Activated CD4-positive, CD25-positive, alpha-beta regulatory T cell treated with anti-CD3 and anti-CD28 coated beads, Interleukin-2, amount 50 U/mL, for 72 hours (primary cell): ENCODE measurements at places on chromosomes 3 and 15.

GRCh38 chr3:125591116-125591760, 4.1 kb downstream of the OSBPL11 start:
- DNase-seq: no peak

GRCh38 chr15:97978401-97979139, 18.1 kb downstream of the ARRDC4 start:
- DNase-seq: no peak

DNA sequence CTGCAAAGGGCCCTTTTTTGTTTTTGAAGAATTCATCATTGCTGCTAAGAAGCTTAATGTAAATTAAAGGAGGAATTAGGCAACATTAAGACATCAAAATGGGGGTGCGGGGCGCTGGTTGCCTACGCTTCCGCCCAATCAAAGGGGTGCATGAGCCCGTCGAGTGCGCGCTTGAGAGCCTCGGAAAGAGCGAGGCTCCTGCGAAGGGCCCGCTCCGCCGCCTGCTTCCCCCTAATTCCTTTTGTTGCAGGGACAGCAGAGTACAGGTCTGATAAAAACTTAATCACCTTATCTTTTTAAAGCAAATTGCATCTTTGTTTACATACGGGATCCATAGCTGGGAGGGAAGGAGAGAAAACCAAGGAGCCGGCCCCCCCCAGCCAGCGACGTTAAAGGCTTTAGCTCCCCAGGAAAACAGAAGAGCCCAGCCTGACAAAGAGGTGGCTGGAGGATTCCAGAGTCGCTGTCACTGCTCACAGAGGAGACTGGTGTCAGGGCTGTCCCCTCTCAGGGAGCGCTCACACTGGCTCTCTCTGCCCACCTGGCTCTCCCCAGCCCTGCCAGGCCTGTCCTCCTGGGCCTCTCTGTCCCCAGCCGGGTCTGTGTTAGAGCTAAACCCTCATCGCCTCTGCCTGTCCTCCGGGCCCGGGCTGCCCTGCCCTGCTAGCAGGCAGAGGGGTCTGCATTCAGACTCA, 67.3 kb downstream of the DNAJB8 start:
- no peak for DNase-seq

GRCh38 chr15:60091157-60091556, 87.0 kb downstream of the FOXB1 start:
- DNase-seq: no peak

GRCh38 chr3:65974509-65974908, 64.2 kb downstream of the MAGI1 start:
- DNase-seq: no peak

- no peak for DNase-seq
These were observed 495.3 kb upstream of the ARPP21 start for GRCh38 chr3:35144011-35144410.

- no peak for DNase-seq
These were observed 82.7 kb downstream of the CD47 start for GRCh38 chr3:108008106-108008505.

DNA sequence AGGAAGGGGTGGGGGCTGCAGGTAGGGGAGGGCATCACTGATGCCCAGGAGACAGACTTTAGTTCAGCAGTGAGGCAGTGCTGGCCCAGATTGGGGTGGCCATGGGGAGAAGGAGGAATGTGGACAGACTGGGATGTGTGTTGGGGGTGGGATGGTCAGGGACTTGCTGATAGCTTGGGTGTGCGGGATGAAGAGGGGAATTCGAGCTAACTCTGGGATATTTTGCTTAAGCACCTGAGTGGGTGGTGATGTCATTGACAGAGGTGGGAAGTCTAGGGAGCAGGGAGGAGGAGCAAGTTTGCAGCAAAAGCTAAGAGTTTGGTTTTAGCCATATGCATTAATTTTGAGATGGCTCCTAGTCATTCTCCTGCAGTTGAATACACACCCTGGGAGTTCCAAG, 207.5 kb downstream of the RPLP1 start:
- no peak for DNase-seq

DNA sequence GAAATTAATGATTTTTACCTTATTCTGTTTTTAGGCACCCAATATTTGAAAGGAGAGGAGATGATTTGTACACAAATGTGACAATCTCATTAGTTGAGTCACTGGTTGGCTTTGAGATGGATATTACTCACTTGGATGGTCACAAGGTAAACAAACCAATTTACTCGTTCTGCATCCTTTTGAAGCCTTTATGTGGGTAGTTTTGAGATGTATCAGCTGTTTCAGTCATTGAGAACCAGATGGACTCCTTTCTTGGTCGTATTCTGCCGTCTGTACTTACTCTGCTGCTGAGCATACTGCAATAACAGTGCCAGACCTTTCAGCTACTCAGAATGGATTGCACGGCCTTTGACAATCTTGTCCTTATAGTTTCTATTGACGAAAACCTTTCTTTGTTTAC, 13.3 kb downstream of the DNAJB11 start:
- no peak for DNase-seq

- no peak for DNase-seq
These were observed 53.6 kb upstream of the MAP3K13 start for GRCh38 chr3:185309302-185309701.

- no peak for DNase-seq
These were observed 159.4 kb downstream of the ATP10A start for GRCh38 chr15:25703726-25704125.

DNA sequence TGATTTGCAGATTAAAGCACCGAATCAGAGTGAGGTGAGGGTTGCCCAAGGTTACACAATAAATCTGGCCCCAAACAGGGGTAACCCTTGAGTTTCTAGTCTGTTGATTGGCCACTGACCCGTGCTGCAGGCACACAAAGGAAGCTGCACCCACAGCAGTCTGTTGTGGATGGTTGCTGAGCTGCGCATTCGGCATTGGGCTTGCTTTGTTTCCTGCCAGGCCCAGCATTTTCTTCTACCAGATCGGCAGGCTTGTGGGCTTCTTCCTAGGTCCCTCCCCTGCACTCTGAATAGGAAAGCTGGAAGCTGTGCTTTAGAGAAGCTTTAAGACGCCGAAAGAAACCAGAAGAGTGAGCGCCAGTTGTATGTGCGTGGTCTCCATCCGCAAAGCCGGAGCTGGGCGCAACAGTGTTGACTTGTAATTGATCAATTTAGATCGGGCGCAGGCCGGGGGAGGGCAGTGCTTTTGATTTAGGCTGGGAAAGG, 12.1 kb downstream of the B3GNT5 start:
- DNase-seq: no peak

- no peak for DNase-seq
These were observed 153.7 kb upstream of the TLE3 start for GRCh38 chr15:70251246-70251990.

- no peak for DNase-seq
These were observed 104.9 kb downstream of the LINGO1 start for GRCh38 chr15:77527831-77528231.

DNA sequence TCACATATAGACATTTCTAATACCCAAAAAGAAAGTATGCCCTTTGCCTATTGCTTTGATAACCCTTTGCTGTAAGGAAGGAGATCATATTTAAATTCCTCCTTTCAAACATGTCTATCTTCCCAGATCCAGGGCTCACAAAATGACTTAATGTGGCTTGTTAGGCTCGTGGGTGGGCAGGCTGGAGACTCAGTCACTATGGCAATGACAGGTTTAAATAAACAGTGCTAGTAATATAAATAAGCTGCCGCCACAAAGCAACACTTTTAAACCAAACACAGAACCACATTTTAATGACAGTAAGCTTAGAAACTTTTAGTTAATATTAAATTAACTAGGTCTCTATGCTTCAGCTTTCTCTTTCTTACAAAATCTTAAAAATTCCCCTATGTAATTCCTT, 616.0 kb upstream of the NAALADL2 start:
- no peak for DNase-seq

- DNase-seq: no peak
These were observed 205.2 kb downstream of the RBMS3 start for GRCh38 chr3:29486096-29486495.

DNA sequence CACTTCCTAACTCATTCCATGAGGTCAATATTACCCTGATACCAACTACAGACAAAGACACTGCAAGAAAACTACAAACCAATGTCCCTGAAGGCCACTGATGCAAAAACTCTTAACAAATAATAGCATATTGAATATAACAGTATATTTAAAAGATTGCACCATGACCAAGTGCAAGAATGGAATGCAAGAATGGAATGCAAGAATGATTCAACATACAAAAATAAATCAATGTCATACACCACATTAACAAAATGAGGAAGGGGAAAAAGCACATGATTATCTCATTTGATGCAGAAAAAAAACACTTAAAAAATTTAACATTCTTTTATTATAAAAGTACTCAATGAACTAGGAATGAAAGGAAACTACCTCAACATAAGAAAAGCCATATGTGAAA, 463.1 kb upstream of the NECTIN3 start:
- no peak for DNase-seq

DNA sequence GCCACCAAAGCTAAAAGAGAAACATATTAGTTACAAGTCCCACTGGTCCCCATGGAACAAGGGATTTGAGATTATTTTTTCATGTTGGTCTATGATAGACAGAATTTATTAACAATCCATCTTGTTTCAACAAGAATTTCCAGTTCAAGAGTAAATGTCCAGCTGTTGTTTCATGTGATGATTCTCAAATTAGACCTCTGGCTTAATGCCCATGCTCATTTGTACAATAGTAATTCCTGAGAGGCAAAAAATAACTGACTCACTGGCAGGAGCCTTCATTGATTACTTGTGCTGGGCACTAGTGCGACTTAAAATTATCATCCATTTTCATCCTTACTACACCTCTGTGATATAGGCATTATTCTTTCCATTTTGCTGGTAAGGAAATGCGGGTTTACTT, 171.3 kb downstream of the ITPR1 start:
- DNase-seq: no peak

DNA sequence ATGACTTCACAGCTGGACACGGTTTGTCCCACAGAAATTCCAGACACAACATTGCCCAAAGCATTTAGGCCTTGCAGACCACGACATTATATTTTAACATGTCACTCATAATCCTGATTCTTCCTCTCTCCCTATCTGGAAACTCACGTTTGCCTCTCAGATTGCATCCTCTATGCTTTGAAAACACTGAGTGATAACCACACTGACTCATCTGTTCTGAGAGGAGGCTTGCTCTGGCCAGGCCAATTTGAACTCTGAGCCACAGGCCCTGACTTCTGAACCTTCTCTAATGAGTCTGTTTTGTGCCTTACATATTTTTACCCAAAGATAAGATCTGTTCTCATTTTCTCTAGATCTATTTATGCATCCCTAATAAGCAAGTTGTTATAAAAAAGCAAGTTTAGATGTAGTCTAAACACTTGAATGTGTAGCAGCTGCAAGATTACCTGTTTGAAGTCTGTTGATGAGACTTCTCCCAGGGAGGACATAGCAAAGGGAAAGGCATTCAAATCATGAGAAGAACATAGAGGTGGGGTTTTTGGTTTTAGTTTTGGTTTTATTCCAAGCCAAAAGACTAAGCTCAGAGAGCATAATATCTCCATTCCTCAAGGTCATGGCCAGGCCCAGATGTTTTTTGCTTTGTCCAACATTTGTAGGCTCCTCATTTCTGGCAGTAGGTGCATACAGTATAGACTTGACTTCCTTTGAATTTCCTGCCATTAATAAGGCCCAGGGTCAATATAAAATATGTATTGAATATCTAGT, 234.4 kb upstream of the LRTM1 start:
- no peak for DNase-seq
